ENCODE measurements at places on chromosomes 5 and 9.

DNA sequence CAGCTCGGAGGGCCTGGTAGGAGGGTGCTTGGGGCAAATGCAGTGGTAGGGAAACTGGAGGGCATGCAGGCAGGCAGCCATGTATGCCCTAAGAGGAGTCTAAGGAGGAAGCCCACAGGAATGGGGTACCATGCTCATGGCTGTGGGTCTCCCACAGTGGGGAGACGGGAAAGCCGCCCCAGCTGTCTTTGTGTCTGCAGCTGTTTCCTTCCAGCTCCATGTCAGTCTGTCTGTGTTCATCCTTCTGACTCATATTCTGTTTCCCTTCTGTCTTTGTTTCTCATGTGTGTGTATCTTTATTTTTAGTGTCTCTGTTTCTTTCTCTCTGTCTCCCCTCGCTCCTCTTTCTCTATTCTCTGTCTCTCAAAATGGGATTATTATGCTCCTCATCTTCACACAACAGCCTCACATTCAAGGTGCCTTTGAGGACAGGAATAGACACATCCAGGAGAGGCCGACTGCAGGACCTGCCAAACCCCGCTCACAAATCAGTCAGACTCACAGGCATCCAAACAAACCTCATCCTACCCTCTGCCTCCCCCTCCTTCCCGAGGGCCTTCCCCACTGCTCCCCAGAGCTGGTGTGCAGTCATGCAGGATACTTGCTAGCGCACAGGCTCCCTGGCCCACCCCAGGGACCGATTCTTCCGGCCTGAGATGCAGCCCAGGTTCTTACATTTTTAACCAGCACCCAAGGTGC is 68.4 kb upstream of the RARS1 start:
- DNase-seq = no peak

- DNase-seq = no peak
These were observed 92.1 kb downstream of the CRB2 start for GRCh38 chr9:123447934-123448646.

- no peak for DNase-seq
These were observed 521.9 kb downstream of the TLE4 start for GRCh38 chr9:80093695-80094094.

DNA sequence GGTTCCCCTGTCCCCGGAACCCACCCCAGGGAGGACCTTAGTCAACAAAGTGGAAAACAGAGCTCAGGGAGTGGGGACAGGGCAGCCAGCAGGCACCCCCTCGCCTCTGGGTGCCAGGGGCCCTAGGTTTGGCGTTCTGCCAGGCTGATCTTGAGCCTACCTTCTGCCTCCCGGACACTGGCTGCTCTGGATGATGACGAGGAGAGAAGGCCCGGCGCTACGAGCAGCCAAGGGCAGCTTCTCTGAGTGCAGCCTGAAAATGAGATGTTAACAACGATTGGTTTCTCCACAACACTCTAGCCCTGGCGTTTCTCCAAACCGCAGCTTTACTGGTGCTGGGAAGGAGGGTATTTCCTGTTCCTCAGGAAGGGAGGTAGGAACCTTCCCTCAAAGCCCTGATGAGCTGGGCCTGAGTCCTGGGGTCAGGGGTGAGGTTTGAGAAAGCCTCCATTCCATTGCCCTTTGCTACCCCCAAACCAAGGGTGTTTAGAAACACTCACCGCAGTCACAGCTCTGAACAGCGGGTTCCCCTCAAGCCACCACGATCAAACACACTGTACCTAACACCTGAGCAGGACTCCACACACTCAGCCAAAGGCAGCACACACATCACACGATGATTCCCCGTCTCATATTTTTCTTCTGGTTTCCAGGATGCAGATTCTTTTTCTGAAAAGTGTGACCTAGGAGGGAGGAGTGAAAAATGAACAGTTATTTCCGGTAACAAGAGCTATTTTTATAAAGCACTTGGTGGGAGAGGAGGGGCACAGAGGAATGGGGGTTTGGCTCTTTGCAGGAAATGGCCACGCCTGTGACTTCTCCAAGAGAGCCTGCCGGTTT is at the start of gene STING1:
STING1 (minus strand) TSS at position 709 of the 840 bp plus-strand sequence. CDS start 1,054 bp downstream, outside the sequence.
- DNase-seq = peak; percentile 98

- DNase-seq = no peak
These were observed 10.0 kb downstream of the ENC1 start for GRCh38 chr5:74630453-74631066.

GRCh38 chr5:89187883-89188465 is 305.0 kb upstream of the MEF2C start:
- DNase-seq = no peak

- no peak for DNase-seq
These were observed 189.4 kb downstream of the CCDC192 start for GRCh38 chr5:127892467-127893207.

DNA sequence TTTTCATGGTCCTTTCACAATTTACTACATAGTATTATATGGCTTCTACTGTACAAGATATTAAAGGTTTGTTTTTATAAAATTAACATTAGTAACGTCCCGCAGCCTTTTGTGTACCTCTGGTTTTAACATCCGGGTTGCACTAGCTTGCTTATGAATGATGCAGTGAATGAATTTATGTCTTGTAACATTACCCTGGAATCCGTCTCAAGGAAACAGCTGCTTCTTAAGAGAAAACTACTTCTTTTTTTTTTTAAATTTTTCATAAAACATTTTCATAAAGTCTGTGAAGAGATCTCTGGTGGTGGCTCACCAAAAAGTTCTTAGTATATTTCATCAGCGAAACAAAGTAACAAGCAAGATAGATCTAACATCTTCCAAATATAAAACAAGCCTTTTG is 23.6 kb downstream of the MARCHF3 start:
- DNase-seq = no peak

- no peak for DNase-seq
These were observed 139.5 kb upstream of the KLF9 start for GRCh38 chr9:70553707-70554673.

- peak; percentile 74 for DNase-seq
These were observed 53.5 kb downstream of the RNF38 start for GRCh38 chr9:36346569-36346968.

DNA sequence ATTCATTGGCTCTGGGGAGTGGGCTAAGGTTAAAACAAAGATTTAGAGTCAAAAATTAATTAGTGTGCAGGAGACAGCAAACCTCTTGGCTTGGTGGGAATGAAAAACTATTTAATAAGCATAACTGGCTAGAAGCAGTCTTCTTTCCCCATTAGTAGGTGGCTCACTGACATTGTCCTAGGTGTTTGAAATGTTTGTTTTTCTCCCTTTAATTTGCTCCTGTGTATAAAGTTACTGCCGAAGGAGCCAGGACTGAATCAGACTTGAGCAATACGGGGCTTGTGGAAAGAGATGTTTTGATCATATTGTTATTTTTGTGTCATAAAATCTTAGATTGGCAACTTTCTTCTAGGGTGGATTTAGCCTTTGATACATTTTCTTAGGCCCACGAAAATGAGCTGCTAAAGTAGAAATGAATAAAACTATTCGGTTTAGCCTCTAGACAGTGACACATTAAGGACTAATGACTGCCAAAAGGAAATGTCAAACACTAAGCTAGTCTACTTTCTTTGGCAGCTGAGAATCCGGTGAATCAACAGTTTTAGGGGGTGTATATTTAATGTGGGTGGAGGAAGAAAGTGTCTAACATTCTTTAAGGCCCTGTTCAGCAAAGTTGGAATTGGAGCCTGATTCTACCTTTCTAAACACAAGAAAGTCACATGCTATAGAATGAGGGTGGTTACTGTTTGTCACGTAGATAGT is 30.2 kb downstream of the LRRTM2 start:
- no peak for DNase-seq

DNA sequence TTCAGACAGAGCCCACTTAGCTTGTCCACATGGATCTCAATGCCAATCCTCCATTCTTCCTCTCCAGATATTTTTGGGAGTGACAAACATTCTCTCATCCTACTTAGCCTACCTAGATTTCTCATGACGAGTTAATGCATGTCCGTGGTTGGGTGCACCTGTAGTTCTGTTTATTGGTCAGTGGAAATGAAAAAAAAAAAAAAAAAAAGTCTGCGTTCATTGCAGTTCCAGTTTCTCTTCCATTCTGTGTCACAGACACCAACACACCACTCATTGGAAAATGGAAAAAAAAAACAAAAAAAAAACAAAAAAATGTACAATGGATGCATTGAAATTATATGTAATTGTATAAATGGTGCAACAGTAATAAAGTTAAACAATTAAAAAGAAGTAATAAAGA is 59.0 kb downstream of the BASP1 start:
- DNase-seq = no peak

- no peak for DNase-seq
These were observed 52.4 kb downstream of the NIPBL start for GRCh38 chr5:36928947-36929346.

- no peak for DNase-seq
These were observed 111.8 kb downstream of the LRRC70 start for GRCh38 chr5:62690421-62690820.

Measured in MV-4-11 (cell line).